Stimulated activated CD8-positive, alpha-beta memory T cell treated with anti-CD3 and anti-CD28 coated beads, Interleukin-7, amount 100 ng/mL, for 1 hour (primary cell): ENCODE measurements at places on chromosomes 7 and 10.

- no peak for DNase-seq
Observed at GRCh38 chr7:139958599-139959284, 104.0 kb downstream of the PARP12 start.

DNA sequence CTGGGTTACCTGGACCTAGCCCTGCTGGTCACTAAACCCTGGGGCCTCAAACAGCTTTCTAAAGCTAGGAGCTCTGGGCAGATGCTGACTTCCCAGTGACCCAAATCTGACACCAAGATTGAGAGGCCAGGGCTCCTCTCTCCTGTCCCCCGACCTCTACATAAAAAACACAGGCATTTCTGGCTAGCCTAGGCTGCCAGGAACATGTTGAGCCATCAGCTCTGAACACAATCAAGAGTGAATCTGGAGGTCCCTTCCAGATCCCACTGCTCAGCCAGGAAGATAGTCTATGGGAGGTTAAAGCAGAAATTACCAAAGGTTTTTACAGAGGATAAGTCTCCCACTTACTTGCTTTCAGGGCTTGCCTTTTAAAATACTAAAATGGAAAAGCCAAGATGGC is 22.1 kb upstream of the PDE1C start:
- no peak for DNase-seq

DNA sequence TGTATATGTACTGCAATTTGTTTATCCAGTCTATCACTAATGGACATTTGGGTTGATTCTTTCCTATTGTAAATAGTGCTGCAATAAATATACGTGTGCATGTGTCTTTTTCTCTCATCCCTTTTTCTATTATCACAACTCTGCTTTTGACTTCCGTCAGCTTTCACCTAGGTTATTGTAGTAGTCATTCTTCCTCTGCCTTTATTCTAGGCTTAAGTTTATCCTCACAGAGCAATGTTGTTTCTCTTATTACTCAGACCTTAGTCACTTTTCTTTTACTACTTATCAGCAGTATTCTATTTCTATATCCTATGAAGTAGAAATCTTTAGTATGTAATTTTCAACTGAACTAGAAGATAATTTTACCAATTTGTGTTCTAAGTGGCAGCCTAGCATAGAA is 175.3 kb upstream of the SEMA3E start:
- no peak for DNase-seq

GRCh38 chr10:126179637-126180036 is 208.6 kb downstream of the ADAM12 start:
- DNase-seq, result no peak

DNA sequence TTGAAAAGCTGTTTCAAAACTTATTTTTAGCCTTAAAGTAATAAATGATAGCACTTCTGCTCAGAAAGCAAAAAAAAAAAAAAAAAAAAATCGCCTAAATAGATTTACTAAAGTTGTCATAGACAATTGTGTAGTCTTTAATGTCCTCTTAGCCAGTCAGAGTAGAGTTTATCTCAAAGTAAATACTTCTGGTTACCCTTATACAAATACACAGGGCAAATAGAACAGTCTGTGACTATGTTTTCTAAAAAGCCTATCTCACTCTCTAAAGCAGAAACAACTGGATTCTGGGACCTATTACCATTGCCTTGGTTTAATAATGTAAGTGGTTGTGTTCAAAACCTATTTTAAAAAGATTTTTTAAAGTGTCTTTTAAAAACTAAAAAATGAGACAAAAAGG is 156.2 kb upstream of the THSD7A start:
- no peak for DNase-seq

DNA sequence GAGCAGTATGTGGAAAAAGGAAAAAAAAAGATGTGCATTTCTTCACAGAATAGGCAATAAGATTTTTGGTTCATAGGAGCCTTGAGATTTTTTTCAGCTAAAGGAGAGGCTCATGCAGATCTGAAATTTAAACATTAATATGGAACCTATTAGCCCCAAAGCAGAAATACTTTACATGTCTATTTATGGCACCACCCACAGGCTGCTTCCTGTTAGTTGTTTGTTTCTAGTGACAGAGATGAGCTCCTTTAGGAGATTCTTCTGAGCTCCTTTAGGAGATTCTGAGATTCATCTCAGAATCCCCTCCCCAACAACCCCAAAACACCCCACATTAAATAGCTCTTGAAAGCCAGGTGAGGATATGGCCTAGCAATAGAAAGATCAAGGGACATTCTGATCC is 27.9 kb upstream of the HPS1 start:
- DNase-seq, result no peak

GRCh38 chr10:132304756-132305509 is 2.8 kb downstream of the STK32C start:
- DNase-seq, result no peak

DNA sequence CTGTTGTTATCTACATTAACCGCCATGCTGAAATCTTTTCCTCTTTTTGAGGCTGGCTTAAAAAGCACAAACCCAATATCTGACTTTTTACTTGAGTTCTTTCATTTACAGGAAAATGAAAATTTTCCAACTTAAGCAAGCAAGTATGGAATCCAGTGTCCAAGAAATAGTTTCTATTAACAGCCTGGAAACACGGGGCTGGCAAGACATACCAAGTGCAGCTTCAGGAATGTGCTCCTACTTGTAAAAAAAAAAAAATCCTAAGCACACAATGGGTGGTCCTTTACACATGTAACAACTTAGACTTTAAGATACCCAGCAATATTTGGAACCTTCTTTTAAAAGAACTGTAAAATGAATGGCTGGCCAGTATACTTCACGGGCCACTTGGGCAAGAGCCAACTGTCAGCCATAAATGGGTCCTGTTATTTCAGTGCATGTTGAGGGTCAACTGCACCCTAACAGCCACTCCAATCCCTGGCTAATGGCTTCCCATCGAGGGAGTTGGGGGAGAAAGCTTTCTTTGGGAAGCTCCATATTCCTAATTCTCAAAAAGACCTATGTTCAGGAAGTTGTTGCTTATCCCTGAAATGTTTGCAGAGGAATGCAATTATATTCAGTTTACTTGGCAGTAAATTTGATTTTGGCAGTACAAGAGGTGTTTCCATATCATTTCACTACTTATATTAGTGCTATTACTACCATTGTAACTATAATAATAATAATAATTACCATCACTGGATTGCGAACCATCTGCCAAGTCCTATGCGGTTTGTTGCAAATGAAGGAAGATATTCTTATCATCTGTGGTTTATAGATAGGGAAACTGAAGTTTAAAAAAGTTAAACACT is 236.4 kb upstream of the TMEM72 start:
- DNase-seq, result no peak

DNA sequence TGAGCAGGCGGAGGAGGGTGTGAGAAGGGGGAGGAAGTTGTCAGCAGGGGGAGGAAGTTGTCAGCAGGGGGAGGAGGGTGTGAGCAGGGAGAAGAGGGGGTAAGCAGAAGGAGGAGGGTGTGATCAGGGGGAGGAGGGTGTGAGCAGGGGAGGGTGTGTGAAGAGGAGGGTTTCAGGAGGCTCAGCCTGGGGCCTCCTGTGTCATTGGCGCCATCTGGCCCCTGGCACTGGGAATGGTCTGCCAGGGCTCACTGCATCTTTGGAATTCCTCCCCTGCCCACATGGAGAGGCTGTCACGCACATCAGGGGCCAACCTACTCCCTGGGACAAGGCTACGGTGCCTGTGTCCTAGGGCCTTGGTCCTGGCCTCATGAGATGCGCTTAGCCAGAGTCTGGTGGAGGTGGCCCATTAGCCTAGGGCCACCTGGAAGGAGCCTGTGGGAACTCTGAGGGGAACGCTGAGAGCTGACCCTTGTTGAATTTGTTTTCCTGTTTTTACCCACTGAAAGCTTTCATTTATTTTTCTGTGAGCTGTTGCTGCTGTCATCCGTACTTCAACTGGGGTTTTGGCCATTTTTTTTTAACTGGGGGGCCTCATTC is 18.0 kb downstream of the CAMK2B start:
- no peak for DNase-seq

GRCh38 chr10:62742536-62743061 is 61.9 kb upstream of the ADO start:
- no peak for DNase-seq

DNA sequence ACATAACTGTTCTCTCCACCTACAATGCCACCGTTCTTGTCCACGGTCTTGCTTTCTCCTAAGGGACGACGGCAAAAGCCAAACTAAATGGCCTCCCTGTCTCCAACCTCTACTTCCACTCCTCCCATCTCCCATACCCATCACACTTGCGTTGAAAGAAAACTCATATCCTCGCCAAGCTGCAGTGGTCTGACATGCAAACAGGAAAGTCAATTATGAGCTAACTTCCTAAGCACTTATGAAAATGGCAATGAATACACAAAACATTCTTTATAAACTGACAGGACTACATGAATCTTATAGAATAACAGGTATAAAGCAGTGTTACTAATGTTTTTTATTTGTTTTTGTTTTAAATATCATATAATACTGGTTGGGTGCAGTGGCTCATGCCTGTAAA is 46.4 kb downstream of the TYW1B start:
- no peak for DNase-seq

- DNase-seq, result no peak
Observed at GRCh38 chr10:59852670-59853069, 53.7 kb downstream of the CCDC6 start.

DNA sequence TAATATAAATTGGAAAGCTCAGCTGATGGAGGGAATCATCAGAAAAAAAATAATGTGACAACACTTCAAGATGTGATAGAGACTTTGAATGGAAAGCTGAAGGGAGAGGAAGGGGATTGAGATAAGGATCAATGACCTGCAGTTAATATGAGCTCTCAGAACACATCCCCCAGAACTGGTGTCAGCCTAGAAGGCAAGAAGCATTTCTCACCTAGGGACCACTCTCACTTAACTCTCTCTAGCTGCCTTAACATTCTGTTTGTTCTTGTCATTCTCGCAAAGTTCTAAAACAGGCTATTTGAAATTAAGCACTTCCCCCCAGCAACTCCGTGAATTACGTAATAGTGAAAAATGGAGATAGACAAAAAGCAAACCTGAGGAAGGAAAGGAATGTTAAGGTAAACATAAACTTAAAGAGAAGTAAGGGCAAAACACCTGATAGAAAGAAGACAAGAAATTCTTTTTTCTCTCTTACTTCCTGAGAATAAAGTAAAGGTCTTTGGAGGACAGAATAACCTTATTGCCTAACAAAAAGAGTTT is 1.2 kb upstream of the MPP7 start:
- DNase-seq, result no peak

DNA sequence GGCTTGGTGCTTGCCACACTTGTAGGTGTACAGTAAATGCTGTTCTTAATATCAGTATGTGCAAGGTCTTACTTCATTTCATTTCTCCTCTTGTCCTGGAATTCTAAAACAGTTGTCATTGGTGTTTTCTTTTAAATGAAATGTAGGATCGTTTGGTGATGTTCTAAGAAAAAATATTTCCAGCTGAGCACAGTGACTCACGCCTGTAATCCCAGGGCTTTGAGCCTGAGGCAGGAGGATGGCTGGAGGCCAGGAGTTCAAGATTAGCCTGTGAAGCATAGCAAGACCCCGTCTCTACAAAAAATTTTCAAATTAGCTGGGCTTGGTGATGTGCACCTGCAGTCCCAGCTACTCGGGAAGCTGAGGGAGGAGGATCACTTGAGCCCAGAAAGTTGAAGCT is 32.6 kb upstream of the ELN start:
- DNase-seq, result no peak

- DNase-seq, result no peak
Observed at GRCh38 chr10:88066876-88067275, 203.5 kb downstream of the PTEN start.

DNA sequence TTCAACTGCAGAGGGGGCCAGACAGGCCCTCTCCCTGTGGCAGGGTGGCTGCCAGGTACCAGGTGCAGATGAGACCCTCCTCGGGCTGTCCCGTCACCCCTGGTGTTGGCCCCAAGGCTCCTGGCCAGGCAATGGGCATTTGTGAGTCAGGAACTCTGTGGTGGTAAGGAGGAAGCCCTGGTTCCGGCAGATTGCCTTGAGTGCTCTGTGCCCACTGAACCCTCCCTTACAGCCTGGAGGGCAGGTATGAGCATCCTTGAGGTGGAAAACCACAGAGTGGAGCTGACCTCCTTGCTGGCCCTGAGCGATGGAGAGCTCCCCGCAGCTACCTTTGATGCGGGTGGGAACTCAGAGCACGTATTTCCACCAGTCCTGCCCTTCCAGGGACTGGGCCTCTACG is 2.0 kb downstream of the PAOX start:
- no peak for DNase-seq

- no peak for DNase-seq
Observed at GRCh38 chr10:48970654-48971053, 31.0 kb upstream of the LRRC18 start.

DNA sequence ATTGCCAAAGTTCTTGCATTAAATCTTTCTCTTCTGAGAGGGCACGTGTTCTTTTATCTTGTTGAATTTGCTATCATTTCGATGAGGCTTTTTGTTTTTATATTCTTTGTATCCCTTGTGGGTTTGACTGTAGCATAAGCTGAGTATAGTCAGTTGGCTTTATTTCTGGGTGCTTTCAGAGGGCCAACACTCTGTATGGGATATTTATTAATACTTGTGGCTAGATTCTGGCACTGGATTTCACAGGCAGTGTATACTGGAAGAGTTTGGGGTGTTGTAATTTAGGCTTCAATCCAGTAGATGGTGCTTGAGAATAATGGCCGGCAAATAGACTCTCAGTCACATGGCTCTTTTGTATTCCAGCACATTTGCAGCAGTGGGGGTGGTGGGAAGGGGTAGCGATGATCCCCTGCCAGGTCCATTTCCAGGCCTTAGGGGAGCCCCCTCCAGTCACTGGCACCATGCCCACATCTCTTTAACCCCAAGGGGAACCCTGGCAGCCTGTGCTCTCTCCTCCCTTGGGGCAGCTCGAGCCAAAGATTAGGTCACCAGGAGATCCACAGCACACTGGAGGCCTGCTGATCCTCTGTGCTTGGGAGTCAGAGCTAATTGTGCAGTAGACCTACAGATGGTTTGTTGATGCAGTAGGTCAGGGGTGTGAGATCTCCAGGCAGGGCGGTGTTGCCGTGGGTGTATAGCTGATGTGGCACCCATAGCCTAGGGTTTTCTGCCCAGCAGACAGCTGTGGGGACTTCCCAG is 81.8 kb downstream of the PTPN20 start:
- DNase-seq, result no peak

DNA sequence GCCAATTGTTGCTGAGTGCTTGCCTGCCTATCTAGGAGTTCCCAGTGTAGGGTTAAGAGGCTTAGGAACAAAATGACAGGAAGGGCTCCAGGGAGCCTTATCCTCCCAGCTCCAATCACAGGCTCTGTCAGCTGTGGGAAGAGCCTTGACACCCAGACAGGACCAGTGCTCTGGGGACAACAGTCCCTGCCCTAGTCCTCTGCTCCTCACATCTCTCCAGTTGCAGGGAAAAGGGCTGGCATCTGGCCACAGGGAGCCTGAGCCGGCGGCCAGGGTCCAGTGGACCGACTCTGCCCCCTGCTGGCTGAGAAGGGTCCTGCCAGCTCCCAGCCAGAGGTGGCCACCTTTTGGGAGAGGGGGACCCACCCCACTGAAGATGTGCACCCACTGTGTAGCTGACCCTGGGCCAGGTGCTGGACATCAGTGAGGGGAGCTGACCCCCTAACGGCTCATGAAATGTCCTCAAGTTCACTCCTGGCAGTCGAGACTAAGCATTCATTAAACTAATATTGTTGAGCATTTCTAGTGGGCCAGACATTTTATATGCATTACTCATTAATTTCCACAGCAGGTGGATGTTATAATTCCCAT is 17.6 kb downstream of the DNAJB12 start:
- no peak for DNase-seq

GRCh38 chr7:156496865-156497264 is 143.7 kb upstream of the RNF32 start:
- no peak for DNase-seq

GRCh38 chr7:84674236-84674913 is 479.8 kb upstream of the SEMA3A start:
- DNase-seq, result no peak
